ENCODE measurements at places on chromosomes 12 and 14.

- no peak for DNase-seq
These were observed 535.3 kb upstream of the LRFN5 start for GRCh38 chr14:41071351-41071750.

DNA sequence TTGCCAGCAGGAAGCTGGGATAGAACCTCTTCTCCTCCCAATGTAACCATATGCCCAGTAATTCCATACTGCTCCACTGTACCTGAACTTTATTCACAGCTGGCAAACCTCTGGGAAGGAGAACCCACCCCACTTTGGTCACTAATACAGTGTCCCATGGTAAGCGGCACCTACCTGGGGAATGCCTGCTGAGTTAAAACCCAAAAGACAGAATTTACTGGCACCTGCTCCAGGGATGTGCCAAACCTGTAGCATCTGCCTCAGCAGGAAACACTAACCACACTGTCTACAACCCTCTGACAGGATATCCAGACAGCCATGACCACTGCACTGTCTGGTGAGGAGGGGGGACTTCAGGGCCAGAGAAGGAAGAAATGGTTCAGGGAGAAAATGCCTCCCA is 26.6 kb downstream of the DDX24 start:
- no peak for DNase-seq

DNA sequence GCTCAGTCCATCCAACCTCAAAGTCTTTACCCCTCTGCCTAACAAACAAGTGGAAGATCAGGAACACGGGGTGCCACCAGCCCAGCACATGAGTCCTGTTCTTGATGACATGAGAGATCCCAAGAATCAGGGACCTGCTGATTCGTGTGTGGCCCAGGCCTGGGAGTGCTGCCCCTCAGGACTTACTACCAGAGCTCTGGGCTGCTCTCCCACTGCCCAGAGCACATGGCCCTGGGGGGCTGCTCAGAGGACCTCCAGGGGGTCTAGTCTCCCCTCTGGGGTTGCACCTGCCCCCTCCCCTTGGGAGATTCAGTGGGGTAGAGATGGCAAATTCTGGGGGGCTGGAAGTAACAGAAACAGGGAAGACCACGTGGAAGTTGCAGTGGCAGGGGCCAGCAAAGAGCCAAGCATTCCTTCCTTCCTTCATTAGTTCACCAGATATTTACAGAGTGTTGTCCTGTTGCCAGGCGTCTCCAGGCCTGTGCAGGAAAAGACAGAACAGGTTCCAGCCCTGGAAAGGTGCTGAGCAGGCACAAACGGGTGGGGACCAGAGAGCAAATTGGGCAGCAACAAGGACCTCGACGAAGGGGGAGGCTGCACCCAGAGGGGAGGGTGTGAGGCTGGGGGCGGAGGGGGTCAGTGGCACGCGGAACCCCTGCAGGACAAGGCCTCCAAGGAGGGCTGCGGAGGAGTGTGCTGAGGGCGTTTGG is 45.1 kb upstream of the MEG3 start:
- DNase-seq, result no peak

DNA sequence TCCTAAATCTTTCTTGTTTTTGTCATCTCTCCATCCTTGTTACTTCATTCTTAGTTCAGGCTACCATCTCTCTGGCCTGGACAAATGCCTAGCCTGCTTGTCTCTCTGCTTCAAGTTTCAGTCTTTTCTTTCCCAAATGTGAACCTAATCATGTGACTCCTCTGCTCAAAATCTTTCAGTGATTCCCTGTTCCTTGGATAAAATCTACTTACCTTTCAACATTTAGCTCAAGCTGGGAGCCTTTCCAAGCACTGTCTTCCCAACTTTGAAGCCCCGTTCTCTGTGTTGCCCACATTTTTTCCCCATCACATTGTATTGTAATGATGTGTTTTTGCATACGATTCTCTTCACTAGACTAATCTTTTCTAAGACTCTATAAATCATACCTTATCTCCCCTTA is 24.7 kb downstream of the SLC7A8 start:
- DNase-seq, result no peak

DNA sequence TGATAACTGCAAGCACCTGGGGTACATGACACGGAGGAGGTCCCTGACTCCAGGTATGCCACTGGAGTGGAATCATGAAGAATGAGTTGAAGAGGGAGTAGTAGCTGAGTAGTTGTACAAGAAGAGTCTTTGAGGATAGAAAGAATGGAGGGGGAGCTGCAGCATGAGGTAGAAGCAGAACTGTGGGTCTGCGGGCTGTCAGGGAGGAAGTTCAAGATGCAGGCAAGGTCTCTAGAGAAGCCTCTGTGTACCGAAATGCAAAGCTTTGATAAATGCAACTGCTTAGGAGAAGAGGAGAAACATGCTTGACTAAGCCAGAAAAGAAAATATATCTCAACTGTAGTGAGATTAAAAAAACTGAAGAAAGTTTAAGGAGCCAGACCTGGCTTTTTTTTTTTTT is 91.5 kb downstream of the CPNE8 start:
- DNase-seq, result no peak

- DNase-seq, result no peak
These were observed 596.3 kb upstream of the MGAT4C start for GRCh38 chr12:86852451-86852850.

GRCh38 chr14:65180725-65181025 is 78.4 kb upstream of the MAX start:
- DNase-seq, result no peak

DNA sequence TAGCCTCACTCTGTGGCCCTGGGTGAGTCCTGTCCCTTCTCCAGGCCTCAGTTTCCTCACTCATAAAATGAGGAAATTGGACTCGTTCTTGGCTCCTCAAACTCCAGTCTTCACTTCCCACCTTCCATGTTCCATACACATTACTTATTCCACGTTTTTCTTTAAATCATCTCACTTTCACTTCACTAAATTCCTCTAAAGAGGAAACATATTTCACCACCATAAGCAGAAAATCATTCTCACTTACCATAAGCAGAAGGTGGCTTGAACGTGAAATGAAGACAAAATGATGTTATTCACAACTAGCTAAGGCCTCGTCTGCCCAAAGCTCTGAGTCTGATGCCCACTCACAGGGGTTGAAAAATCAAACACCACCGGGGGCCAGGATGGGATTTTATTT is 278.3 kb downstream of the ADGRD1 start:
- DNase-seq, result no peak

DNA sequence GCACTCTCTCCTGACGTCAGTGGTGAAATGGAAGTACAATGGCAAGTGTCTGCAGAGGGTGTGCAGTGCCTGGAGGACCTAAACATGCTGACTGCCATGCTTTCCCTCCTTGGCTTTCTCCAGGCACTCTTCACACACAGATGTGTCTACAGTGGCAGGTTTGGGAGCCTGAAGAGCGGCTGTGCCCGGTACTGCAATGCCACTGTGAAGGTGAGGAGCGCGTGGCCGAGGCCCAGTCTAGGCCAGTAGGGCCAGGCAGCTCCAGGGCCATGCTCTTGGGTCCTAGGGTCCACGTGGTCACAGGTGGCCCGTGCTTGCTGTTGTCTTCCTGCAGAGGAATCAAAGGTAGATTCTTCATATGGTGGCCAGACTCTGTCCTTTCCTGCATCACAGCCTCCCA is 81.4 kb downstream of the STAB2 start:
- no peak for DNase-seq

DNA sequence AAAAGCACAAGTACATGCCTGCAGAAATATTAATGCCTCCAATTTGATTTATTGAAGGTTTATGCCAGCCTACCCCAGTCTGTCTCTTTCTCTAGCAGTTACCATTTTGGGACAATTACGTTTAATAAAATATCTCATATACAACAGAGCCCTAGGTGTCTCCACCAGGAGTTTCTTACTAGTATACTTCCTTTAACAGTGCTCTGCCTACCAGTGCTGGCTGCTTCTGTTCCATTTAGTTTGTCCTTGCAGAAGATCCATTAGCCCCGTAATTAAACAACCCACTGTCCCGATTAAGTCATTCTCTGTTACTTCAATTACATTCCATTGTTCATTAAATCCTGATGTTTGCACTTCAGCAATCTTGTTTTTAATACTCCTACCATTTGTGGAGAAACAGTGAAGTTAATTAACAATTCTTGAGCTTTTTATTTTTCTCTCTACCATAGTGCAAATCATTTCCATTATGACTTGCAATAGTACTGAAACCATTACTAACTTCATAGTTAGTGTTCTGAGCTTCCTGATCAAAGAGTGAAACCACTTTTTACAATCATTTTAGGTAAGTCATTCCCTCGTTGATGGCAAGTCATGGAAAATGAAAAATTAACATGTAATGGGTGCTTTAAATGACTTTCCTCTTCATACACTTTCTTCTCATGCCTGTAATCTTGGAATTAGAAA is 121.1 kb downstream of the PLXNC1 start:
- DNase-seq, result no peak

GRCh38 chr12:113900716-113901115 is 65.4 kb downstream of the RBM19 start:
- no peak for DNase-seq

GRCh38 chr14:68880581-68881105 is 87.8 kb upstream of the ZFP36L1 start:
- no peak for DNase-seq

DNA sequence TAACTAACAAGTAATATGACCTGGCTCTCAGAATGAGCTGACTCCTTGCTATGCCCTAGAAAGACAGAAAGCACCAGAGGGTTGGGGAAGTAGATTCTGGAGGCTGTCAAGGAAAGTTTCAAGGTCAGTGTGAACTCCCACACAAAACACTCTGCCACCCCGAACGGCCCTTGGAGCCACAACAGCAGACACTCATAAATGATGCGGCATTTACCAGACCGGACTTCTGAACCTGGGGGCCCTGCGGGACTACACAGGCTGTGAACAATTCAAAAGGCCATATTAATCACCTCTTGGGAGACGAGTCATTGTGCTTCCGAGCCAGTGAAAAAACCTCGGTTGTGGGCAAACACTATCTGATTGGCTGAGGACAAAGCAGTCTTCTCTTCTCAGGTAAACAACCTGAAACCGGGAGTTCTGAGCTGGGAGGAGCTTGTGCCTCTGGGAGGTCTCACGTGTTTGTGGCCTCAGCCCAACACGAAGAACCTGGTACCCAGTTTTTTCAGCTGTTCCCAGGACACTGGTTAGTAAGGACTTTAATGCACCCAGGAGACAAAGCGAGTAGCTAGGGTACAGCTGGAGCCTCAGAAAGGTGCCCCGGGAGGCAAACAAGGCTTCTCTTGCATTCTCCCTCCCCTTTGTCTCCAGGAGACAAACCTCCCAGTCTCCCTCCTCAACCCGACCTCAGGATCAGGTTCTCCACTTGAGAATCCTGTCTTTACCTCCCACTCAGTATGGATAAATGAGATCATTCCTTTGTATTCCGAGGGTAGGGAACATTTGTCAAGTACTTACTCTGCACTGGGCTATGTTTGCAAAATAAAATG is 35.3 kb downstream of the VWF start:
- no peak for DNase-seq

DNA sequence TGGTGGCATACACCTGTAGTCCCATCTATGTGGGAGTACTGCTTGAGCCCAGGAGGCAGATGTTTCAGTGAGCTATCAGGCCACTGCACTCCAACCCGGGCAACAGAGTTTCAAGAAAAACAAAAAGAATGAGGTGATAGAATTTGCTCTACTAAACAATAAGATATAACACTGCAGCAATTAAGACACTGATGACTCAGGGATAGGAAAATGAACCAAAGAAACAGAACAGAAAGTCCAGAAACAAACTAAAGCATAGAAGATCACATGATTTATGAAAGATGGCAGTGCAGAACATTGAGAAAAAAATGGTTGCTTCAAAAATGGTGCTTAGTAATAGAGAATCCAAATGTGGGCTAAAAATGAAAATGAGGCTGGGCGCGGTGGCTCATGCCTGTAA is 65.2 kb upstream of the AP4S1 start:
- no peak for DNase-seq
